ENCODE measurements at places on chromosomes 11 and 22.

DNA sequence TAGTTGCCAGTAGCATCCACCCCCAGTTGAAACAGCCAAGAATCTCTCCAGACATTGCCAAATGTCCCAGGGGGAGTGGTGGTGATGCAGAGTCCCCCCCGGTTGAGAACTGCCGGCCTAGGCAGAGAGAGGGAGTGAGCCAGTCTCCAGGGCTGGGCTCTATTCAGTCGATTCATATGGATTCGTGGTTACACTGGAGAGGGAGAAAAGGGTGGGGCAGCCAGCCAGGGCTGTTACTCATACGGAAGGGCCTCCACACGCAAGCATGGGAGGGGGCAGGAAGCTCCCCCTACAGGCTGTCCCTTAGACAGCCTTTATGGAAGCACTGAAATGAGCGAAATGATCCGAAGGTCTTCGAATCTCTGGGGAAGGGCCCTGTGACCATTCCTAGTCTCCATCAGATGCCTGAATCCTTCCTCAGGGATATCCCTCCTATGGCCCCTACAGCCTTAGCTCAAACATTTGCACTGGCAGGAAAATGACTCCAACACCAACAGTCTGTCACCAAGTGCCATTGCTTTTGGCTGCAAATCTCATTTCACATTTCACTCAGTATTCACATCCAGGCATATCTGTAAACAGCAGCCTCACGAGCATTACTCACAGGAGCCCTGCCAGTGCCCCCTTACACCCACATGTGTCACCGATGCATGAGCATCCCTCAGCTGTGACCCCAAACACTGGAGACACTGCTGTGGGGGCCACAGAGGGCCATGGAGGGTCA lies 18.4 kb upstream of the TLCD5 start:
- peak; percentile 88 for DNase-seq

- DNase-seq, result no peak
Measured at GRCh38 chr22:46551321-46551720, 13.9 kb upstream of the CELSR1 start.

DNA sequence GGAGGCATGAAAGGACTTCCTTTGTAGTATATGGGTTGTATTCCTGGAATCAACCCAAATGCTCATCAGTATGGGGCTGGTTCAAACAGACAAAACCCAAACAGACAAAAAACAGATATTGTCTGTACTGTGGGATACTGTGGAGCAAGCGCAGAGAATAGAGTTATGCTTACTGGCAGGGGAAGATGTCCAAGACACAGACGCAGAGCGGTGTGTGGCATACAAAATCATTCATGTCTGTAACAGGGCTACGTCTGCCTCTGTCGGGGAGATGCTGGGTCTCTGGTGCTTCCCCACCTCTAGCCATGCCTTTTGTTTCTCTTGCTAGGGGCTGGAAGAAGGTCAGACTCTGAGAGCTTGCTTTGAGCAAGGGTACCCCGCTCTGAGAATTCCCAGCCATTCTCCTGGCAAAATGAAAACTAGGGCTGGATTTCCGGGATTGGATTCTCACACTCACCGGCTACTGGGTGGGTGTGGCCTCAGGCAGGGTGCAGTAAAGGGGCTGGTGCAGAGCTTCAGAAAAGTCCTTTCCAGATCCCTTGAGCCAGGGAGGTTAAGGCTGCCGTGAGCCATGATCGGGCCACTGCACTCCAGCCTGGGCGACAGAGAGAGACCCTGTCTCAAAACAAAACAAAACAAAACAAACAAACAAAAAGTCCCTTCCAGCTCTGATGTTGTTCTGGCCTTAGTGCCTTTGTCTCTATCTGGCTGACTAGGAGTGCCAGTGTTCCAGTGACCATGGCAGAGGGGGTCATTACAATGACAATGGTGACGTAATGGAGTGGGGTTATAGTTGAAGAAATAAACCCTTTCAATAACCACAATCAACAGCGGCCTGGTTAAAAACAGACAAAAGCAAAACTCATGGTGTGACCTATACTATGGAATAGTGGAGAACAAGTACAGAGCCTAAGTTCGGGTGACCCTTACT lies 2.9 kb upstream of the ABCC8 start:
- DNase-seq, result no peak

GRCh38 chr11:120780239-120780638 lies 243.7 kb upstream of the TBCEL start:
- no peak for DNase-seq

DNA sequence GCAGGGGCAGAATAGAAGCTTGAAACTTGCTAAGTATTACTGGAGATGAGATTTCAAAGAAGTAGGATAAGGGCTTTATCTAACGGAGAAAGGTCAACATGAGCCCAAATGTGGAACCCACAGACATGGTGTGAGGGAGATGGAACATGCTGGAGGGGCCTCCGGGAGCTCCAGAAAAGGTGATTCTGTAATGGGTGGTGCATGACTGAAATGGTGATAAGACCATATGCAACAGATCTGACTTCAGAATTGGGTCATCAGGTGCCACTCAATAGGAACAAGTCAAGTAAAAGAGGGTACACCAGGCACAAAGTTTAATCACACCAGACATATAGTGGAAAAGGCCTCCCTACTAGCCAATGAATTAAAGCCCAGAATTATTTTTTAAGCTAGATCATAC lies 7.9 kb upstream of the CEP295 start:
- DNase-seq, result no peak

DNA sequence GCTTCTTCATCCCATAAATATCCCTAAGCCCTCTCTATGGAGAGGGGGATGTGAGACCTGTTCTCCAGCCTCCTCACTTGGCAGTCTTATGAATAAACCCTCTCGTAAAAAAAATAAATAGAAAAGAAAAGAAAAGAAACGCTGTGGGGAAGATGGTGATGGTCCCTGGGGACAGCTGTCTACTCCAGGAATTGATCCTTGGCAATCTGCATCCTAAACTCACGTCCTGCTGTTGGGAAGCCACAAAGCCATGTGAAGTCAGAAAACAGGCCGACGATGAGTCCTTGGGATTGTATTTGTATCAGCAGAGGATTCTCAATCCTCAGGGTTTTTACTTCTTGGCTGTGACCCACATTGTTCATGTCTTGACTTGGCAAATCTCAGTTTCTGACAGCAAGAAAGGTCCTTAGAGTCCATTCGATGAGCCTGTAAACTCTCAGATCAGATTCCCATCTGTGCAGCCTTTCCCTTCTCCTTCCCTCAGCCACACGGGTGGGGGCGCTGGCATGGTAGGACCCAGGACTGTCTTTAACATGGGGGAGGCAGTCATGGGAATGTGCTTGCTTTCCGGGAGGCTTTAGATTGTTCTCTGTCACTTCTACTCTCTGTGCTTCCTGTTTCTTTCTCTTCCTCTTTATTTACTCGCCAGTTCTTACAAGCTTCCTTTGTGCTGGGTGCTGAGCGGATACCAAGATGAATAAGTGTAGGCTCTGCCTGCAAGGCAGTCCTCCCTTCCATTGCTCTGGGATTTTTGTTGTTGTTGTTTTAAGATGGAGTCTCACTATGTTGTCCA lies 24.9 kb downstream of the TCP11L1 start:
- no peak for DNase-seq

- DNase-seq, result peak; percentile 83
Measured at GRCh38 chr11:130478204-130478701, 29.8 kb downstream of the ADAMTS15 start.

DNA sequence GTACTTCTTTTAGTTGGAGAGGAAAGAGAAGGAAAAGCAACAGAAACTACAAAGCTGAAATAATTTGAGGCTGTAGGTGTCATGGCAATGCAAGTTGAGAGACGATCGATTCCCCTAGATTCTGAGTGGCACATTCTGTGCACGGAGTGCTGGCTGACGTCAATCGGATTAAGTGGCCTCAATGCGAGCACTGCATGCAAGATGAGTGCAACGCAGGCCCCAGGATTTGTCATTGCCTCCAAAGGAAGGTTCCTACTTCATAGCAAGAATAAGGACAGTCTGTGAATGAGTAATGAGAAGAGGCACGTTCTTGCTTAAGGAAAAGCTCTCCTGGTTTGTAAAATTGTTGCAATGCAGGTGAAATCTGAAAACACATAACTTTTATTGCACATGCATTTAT lies 892.4 kb downstream of the KCNA4 start:
- no peak for DNase-seq

DNA sequence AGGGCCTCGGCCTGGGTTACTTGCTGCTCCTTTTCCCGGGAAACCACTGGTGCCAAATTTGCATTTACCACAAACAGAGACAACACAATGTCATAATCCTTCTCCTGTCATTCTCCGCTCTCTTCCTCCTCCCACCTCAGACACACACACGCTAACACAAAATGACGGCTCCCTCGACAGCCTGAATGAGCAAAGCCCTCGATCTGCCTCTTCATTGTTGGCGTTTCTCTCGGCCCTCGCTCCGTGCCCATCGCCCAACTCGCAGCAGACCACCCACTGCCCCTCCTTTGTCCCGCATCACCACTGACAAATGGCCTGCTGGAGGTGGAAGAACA lies 12.5 kb upstream of the TCF20 start:
- DNase-seq, result no peak

- no peak for DNase-seq
Measured at GRCh38 chr11:3009481-3009880, 17.4 kb upstream of the NAP1L4 start.

GRCh38 chr22:46425016-46425415 lies 89.5 kb downstream of the TRMU start:
- peak; percentile 73 for DNase-seq

DNA sequence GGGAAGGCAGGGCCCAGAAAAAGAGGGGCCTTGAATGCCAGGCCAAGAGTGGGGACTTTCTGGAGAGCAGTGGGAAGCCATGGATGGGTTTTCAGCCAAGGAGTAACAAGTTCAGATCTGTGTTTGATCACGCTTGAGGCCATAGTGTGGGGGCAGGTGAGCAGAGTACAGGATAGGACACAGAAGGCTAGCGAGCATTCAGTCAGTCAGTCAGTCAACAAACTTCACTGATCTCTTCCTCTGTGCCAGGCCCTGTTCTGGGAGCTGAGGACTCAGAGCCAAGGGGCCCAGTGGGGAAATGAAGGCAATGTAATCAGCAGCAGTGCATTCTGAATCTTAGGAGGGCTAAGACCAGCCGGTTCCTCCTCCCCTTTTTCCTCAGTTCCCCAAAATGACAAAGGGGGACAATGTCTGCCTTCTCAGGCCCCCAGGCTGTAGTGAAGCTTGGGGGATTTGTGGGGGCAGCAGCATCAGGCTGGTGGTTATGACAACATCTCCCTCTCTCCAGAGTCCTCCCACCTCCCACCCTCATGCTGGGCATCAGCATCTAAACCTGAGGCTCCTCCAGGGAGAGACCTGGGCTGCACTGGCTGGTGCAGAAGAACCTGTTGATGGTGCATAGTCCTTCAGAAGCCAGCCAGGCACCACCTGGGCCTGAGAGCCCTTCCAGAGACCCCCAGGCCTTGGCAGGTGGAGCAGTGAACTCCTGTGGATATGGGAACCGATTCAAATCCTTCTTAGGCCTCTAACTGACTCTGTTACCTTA lies 42.9 kb upstream of the TPBGL start:
- no peak for DNase-seq

GRCh38 chr22:46450931-46451561 lies 86.4 kb downstream of the CELSR1 start:
- no peak for DNase-seq

GRCh38 chr11:63012430-63012829 lies 3.2 kb downstream of the SLC22A8 start:
- DNase-seq, result no peak

GRCh38 chr11:9780929-9781328 lies 117.1 kb downstream of the SWAP70 start:
- DNase-seq, result no peak

GRCh38 chr22:32994898-32995297 lies 63.3 kb downstream of the SYN3 start:
- no peak for DNase-seq

DNA sequence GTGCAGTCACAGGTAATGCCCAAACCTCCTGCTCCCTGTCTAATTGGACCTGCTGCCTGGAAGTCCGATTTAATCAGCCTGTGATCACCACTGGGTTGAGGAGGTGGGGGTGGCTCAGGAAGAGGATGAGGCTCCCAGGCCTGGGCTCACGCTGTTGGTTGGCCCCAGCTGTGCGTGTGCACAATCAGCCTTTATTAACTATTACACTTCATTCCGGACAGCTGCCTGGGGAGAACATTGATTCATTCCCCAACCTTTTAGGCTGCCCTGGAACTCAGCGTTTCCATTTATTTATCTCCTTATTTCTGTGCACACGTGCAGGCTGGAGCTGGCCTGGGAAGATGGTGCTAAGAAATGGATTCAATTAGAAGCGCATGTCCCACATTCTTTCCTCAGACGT lies 123.4 kb downstream of the DSCAML1 start:
- DNase-seq, result no peak

DNA sequence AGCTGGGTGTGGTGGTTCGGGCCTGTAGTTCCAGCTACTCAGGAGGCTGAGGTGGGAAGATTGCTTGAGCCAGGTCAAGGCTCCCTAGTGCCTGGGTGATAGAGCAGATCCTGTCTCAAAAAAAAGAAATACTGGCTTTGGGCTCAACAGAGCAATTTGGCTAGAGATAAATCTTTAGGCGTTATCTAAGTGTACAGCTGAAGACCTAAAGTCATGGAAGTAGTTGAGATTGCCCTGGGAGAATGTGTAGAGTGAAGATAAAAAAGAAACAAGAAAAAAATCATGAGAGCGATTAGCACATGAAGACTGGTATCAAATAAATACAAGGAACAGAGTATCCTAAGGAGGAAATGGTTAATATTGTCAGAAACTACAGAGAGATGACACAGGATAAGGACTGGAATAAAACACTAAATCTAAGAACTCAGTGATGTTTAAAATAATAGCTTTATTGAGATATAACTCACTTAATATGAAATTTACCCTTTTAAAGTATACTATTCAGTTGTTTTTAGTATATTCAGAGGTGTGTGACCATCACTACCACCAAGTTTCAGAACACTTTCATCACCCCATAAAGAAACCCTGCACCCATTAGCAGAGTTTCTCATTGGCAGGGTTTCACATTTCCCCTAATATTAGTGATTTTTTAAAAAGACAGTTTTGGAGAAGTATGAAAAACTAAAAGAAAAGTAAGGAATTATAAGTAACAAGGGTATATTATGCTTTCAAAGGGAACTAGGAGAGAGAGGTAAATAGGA lies 20.7 kb downstream of the PIK3C2A start:
- no peak for DNase-seq

DNA sequence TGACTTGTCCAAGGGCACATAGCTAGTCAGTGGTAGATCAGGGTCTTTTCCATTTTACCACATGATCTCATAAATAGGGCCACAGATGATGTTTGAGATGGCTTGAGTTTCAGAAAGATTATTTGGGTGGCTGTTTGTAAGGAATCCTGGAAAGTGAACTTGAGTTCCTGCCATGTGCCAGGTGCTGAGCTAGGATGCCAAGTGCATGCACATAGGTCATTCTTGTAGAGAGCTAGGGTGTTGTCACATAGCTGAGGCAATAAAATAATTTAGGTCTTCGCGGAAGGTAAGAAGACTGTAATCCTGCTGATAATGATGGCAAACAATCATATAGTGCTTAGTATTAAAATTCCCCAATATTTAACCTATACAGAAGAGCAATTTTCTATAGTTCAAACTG lies 1162.6 kb upstream of the TENM4 start:
- DNase-seq, result no peak

Data from HFFc6 (cell line).